ENCODE measurements at places on chromosomes 7 and 10.

DNA sequence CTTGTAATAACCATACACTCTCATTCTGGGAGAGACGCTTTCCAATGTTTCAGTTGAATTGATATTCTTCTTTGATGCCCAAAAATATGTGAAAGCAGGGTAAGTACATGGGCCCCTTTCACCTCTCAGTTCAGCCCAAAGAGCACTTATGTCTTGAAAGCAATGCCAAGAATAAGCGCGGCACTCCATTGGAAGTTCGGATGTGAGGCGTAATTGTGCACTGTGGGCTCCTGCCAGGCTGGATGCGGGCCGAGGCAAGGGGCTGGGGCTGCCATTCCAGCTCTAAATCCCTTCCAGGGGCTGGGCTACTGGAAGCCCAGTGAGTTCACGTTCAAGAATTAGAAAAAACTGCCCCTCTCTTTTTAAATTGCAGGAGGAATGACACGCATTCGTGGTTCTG is 113.8 kb downstream of the EBF3 start:
- no peak for DNase-seq

DNA sequence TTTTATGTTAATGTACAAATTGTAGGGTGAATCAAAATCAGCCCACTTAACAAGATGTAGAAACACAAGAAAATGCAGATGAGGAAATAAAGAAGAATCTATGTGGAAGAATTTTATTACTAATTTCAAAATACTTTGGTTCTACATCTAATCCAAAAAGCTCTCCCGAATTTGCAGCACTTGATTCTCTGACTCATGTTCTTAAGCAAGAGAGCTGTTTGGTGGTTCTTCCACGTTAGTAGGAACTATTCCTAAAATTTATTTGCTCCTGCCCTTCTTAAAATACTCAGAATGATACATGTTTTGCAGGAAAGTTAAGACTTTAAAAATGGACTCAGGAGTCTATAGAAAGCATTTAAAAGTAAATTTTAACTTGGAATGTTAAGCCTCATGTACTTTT is 91.8 kb downstream of the ZMYND11 start:
- peak; percentile 68 for DNase-seq

GRCh38 chr7:73718905-73719805 is at the start of gene STX1A:
Gene STX1A (minus strand): TSS chr7:73719669. CDS start chr7:73719631, 38 bp downstream.
- peak; percentile 97 for DNase-seq

DNA sequence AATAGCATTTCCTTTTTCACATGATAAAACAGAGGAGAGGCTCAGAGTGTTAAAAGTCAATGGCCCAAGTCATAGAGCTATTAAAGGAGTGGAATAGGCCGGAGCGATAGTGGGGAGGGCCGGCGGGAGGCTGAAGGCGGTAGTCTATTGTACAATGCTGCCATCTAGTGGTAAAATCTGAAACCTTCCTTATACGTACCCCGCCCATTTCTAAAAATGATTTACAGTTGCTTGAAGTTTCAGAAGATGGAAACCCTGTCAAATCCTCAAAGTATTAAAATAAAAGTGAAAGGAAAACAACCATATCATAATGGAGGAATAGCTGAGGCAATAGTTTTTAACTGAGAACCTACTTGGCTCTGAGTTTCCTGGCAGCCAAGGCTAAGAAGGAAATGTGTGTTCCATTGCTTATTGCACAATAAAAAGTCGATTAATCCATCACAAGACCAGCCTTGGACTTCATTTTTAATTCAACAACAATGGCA is 209.1 kb downstream of the CCSER2 start:
- DNase-seq: peak; percentile 82

- peak; percentile 79 for DNase-seq
Observed at GRCh38 chr10:101889256-101890210, 45.9 kb upstream of the KCNIP2 start.

- DNase-seq: no peak
Observed at GRCh38 chr7:91880016-91880412, 488 bp downstream of the MTERF1 start.
